LHCN-M2 (cell line): ENCODE measurements at places on chromosomes 7 and 10. TPM values are rescaled to one million over a fixed set of nuclear protein-coding genes. Genes with fewer than 3 reads are reported as not detected.
A peak's percentile ranks its signal among the peaks of the same experiment; 100 is the strongest.

The BCCIP gene
- total RNA-seq = 66.9 and 68.1 TPM in 2 replicates

- no peak for DNase-seq
These were observed 73.6 kb downstream of the EPC1 start for GRCh38 chr10:32273336-32273735.

DNA sequence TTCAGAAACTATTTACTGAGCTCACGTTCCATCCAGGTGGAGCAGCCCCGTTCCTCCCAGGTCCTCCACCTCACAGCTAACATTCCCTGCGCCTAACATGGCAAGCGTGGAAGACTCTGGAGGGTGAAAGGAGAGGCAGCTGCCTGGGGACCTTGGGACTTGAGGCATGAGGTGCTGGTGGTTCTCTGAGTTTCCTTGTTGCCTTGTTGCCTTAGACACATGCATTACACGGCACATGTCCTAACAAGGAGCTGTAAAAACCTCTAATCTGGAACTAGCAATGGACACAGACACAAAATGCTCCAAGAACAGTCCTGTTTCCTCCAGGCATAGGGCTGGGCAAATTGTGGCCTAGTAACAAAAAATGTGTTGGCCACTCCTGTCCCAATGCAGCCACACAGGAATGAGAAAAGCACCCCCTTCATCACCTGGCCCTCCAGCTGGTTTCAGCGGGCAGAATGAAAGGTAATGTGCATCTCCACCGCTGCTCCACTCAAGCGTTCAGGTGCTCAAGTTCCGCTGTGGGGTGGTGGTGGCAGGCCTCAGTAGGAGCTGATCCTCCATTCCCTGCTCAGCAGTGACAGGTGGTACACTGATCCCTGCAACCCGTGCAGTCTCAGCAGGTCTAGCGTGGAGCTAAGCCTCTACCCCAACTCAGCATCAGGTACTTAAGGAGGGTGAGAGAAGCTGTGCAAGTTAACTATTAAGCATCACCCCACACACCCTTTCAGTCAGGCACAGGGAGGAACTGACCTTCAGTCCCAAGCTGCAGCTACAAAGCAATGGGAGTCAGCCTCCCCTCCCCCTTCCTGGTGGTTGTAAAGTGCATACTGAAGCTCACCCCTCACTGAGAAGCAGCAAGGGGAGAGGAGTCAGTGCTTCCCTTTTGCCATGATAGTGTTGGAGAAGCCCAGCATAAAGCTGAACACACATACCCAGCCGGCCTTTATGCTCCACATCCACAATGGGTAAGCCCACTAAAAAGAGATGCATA lies 382.8 kb downstream of the SDK1 start:
- DNase-seq = no peak

DNA sequence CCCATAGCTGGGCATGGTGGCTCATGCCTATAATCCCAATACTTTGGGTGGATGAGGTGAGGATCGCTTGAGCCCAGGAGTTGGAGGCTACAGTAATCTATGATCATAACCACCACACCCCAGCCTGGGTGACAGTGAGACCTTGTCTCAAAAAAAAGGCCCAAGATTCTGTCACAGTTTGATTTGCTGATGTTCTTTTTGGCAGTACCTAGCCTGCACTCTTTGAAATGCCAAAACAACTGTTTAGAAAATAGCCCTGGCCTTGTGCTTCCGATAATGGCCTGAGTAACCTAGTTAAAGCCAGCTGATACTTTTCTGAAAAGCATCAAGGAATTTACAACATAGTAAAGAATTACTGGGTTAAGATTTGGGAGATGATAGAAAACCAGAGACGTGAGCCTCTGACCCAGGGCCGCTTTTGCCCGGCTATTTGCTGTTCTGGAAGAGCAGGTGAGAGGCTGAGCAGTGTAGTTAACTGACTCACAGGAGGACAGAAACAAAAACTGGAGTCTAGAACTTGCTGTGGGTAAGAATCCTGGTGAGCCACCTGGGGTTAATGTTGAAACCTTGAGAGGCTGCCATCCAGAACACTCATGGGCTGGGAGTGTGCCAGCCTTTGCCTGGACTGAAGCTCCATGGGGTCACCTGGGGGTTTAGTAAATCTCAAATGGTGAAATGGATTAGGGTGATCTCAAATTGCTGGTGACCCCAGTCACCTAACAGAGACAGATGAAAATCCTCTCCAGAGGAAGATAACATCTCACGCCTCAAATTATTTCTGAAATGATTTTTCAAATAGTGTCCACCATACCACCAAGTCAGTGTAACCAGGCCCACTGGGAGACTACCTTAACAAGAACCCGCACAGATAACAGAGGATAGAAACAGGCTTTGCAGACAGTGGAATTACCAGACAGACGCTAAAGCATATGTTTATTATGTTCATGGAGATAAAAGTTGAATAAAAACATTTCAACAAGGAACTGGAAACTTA lies 51.8 kb downstream of the GALNT11 start:
- DNase-seq = peak; percentile 20

DNA sequence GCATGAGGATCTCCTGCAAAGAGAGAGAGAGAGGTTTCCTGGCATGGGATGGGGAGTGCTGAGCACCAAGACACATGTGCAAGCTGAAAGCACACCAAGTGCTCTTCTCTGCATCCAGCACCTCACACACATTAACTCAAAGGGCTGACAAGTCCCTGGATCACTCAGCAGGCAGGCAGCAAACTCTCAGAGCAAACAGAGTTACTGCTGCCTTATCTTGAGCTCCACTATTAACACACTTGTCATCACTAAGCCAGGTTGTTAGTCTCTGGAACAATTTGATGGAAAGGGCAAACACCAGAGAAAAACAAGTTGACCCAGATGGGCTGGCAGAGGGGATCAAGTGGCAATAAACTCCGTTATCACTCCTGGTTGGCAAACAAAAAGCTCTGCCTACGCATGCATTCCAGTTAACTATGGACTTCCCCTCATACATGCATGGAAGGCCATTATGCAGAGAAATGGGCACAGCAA lies 349.9 kb downstream of the KCNMA1 start:
- no peak for DNase-seq
